ENCODE measurements at places on chromosomes 4 and X. TPM values are rescaled to one million over a fixed set of nuclear protein-coding genes. Genes with fewer than 3 reads are reported as not detected.

DNA sequence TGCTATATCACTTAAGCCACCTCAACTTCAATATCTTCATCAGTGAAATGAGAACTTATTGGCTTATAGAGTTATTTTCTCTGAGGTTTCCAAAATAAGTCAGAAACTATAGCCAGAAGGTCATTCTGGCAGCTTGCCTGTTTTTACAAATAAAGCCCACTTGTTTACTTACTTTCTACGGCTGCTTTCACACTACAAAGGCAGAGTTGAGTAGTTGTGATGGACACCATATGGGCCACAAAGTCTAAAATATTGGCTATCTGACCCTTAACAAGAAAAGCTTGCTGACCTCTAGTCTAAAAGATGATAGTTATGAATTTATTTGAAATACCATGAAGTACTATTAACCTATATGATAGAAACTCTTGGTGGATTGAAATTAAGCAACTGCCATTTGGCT, 67.3 kb upstream of the ATOH1 start:
- DNase-seq, result no peak

DNA sequence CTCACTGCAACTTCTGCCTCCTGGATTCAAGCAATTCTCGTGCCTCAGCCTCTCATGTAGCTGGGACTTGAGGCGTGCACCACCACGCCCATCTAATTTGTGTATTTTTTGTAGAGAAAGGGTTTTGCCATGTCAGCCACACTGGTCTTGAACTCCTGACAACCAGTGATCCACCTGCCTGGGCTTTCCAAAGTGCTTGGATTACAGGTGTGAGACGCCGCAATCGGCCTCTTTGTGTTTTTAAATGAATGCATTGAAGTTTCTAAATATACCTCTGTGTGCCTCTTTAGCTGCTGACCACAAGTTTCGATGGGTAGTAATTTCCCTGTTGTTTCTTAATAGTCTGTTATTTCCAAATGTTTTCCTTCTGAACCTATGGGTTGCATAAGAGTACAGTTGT, 765.3 kb upstream of the GRIA3 start:
- DNase-seq, result no peak

DNA sequence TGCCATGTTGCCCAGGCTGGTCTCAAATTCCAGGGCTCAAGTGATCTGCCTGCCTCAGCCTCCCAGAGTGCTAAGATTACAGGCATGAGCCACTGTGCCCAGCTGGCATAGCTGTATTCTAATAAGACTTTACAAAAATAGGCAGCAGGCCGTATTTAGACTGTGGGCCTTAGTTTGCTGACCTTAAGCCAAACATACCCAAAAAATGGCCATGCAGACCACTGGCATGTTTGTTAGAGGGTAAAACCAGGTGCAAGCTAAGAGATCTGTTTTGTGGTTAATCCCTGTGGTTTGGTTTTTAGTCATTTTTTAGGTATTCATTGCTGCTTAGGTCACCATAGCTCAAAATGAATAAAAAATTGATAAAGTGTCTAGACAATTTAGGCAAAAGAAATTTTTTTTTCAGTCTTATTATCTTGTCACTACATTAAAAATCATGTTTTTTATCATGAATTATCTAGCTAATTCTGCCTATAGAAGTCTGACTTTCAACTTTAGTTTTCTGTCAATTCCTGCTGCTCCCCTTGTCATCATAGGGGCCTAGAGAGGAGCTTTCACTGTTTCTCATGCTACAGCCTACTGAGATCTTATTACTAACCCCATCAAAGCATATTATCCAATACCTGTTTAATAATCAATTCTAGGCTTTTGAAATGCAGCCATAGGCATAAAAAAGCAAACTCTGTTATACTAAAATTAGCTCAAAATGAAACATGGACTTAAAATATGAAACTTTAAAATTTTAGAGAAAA, 7.5 kb upstream of the SPINK2 start:
- no peak for DNase-seq

DNA sequence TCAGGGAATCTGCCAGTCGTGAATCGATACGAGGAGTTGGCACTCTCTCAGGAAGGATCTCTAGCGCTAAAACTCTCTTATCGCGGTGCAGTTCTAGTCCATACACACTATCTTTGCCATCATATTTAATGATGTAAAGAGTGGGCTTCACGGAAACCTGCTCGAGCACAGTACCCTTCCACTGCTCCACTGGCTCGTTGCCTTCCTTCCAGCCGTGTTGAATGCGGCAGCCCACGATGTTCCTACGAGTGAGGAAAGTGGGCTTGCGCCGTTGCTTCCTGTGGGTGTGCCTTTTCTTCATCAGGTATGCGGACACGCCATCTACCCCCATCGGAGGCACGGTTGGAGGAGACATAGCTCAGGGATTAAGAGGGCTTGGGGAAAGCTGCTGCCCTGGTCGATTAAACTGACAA, 661 bp downstream of the SPIN4 start:
- DNase-seq, result no peak

DNA sequence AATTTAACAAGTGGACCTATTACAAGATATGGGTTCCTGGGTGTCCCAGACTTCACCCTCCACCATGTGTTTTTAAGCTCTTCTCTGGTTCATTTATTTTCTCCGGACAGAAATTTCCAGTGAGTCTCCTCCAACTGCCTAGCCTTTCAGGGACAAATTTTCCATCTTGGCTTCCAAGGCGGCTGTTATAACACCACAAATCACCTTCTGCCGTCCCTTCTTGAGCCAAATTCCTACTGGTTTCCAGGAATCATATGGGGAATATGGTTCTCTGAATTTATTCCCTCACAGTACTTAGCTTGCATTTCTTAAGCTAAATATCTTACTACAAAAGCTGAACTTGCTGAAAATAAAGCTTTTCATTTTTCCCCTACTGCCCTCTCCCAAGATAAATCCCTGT, 18.8 kb downstream of the NEXMIF start:
- DNase-seq, result no peak

DNA sequence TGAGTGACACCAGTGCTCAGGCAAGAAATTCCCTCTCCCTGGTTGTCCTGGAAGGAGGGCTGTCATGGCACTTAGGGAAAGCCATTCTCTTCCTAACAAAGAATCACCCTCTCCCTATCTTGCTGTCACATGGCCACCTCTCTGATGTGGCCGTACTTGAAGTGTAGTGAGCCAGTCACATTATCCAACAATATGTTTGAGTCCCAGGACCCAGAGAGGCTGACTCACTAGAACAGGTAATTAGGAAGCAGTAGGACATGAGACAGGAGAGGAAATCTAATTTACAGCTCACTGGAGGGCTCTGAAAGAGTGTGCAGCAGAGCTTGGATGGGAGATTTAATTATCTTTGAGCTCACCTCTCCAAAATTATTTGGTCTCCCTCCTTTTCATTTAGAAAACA, 299.1 kb downstream of the ARHGAP24 start:
- DNase-seq, result no peak

DNA sequence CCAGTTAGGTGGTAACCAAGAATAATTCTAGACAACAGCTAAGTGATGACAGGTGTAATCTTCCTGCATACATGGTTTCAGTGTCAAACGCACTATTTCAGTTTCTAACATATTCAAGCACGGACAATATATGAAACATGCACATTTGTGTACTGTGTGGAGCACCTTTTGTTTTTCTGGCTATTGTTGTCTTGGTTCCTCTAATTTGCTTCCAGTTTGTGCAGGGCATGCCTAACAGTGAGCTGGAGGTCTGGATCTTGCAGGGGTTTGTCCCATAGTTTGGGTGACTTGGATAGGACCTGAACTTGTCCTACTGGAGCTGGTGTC, 70.5 kb upstream of the TBC1D9 start:
- DNase-seq, result no peak

DNA sequence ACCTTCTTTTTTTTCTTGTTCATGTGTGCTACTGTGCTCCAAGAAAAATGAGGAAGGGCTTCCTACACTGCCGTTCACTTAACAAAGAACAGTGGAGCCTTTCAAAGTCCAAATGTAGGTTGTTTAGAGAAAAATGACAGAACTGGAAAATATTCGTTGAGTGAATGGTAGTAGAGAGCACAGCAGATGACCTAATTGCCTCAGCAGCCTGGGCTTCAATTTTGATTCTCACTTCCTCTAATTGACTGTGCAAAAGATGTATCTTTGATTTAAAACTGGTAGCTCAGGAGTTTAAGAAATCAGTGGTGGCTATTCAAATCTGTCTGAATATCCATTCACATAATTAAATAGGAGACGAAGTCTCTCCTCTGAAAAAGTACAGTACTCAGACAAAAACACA, 5.2 kb downstream of the NLGN4X start:
- DNase-seq, result no peak

- no peak for DNase-seq
These were observed 159.7 kb upstream of the ATP6AP2 start for GRCh38 chrX:40420899-40421729.

GRCh38 chr4:81460191-81460701, 11.5 kb downstream of the RASGEF1B start:
- DNase-seq, result no peak

- DNase-seq, result no peak
These were observed 27.1 kb downstream of the PIR start for GRCh38 chrX:15465896-15466651.

- no peak for DNase-seq
These were observed 608.4 kb downstream of the ANKRD50 start for GRCh38 chr4:124104101-124104500.

DNA sequence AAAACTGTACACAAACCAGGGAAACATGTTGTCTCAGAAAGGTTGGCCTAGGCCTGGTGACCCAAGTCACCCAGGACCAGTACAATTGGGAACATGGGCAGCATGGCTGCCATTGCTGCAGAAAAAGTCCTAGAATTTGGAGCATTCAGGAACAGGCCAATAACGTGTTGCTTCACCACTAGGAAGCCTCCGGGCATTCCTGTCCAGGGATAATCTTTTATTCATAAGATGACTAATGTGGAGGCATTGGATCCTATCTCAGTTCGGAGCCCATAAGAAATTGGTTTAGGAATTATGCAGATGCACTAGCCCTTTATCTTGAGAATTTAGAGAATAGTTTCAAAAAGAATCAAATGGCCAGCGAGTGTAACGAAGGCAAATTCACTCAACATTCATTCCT, 242.8 kb upstream of the NDST4 start:
- DNase-seq, result no peak

DNA sequence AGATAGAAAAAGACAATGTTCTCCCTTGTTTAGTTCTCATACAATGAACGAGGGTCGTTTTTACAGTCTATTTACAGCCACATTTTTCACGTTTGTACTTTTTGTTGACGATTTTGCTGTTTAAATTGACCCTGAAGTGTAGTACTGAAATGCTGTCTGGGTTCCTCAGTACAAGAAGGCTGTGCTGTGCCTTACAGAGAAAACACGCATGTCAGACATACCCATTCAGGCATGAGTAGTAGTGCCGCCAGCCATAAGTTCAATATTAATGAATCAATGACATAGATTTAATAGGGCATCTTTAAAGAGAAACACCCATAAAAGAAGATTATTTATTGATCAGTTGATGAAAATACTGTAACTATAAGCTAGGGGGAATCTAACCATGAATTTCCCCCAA, 459.8 kb upstream of the EPHA5 start:
- DNase-seq, result no peak

DNA sequence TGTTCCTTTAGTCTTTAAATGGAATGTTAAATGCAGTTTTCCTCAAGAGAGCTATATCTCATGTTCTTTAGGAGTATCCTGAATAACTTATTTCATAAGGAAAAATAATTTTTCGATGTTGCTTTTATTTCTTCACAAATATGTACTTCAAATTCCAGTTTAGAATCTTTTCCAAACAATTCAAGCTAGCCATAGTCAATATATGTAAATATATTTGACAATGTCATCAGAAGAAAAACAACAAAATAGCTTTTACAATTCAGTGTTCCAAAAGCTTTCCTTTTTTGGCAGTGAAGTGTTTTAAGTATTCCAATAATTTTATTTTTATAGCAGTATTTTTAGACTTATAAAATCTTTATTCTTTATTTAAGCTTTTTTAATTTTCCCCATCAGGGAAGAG, 1532.0 kb downstream of the PCDH18 start:
- no peak for DNase-seq

DNA sequence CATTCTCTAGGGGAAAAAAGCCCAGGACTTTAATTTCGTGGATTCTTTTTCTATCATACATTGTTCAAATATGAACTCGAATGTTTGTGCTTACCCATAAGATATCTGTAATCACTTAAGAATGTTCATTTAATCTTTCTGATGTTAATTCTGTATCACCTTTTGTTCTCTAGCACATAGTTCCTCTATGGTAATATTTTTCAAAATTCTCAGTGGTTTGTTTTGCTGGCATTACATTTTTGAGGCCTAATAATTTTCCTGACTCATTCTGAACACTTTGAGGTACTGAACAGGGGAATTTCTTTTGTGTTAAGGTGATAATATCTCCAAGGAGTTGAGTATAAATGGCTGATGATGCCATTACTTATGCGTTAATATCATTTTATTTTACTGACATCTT, 490.7 kb upstream of the PITX2 start:
- DNase-seq, result no peak

GRCh38 chr4:6560416-6561172, 14.4 kb upstream of the MAN2B2 start:
- DNase-seq, result no peak

DNA sequence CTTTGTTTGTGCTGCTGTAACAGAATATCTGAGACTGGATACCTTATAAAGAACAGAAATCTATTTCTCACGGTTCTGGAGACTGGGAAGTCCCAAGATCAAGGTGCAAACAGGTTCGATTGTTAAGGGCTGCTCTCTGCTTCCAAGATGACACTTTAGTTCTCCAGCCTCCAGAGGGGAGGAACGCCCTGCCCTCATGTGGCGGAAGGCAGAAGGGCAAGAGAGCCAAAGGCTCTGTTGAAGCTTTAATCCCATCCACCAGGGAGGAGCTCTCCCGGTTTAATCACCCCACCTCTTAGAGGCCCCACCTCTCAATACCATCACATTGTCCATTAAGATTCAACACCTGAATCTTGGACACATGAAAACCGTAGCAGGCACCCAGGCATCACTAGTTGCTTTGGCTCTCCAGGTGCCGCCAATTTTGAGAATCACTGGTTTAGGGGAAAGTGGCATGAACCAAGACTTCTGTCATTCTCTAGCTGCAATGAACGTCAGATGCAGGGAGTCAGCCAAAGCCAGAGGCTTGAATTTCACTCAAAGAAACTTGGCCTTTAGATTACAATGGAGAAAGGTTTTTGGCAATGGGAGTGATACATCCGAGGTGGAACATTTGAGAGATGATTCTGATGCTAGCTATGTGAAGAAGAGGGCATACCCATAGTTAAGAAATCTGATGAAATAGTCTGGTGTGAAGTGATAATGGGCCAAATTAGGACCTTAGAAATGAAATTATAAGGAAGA, 15.7 kb downstream of the FHL1 start:
- DNase-seq, result no peak

EGFL6 gene
- 19.1 TPM for polyA plus RNA-seq

FAM236D gene
- polyA plus RNA-seq, result not detected

GATA1 gene
- polyA plus RNA-seq, result 0.38 TPM
